ENCODE measurements at places on chromosomes 4 and X. TPM values are rescaled to one million over a fixed set of nuclear protein-coding genes. Genes with fewer than 3 reads are reported as not detected.

GRCh38 chr4:26786916-26787315 is 73.7 kb upstream of the STIM2 start:
- DNase-seq, result no peak
- no peak overlapping the region for H3K27ac ChIP-seq
- no peaks in the 10 kb centered on the region for H3K4me1 ChIP-seq
- no peaks in the 10 kb centered on the region for H3K36me3 ChIP-seq

GRCh38 chr4:40886931-40887763 is 137.4 kb downstream of the NSUN7 start:
- no peak for DNase-seq
- no peak overlapping the region for H3K27ac ChIP-seq
- no peaks in the 10 kb centered on the region for H3K4me1 ChIP-seq
- no peak overlapping the region for H3K4me3 ChIP-seq
- no peaks in the 10 kb centered on the region for H3K27me3 ChIP-seq

DNA sequence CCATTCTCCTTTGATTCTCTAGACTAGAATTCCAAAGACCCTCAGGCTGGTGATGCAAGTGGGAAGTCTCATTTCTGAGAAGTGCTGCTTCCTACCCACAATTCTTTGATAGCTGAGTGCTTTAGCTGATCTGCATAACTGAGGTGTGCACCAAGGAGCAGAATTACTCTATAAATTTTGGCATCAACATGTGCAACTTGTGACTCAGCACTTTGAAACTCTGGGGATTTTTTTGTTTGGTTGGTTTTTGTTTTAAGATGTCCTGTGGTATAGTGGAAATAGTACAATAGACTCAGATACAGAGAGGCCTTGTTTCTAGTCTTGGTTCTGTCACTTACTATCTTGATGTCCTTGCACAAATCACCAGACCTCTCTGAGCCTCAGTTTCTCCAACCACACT is 148.4 kb downstream of the AR start:
- no peaks in the 10 kb centered on the region for H3K4me1 ChIP-seq
- no peaks in the 10 kb centered on the region for H3K36me3 ChIP-seq
- no peaks in the 10 kb centered on the region for H3K27me3 ChIP-seq
- H3K4me3 ChIP-seq, result no peak overlapping the region

GRCh38 chrX:14899607-14900006 is 26.4 kb downstream of the MOSPD2 start:
- no peaks in the 10 kb centered on the region for H3K27me3 ChIP-seq
- no peak overlapping the region for H3K4me3 ChIP-seq
- no peak overlapping the region for H3K27ac ChIP-seq
- no peaks in the 10 kb centered on the region for H3K4me1 ChIP-seq
- no peaks in the 10 kb centered on the region for H3K36me3 ChIP-seq
- peak; percentile 12 for DNase-seq

DNA sequence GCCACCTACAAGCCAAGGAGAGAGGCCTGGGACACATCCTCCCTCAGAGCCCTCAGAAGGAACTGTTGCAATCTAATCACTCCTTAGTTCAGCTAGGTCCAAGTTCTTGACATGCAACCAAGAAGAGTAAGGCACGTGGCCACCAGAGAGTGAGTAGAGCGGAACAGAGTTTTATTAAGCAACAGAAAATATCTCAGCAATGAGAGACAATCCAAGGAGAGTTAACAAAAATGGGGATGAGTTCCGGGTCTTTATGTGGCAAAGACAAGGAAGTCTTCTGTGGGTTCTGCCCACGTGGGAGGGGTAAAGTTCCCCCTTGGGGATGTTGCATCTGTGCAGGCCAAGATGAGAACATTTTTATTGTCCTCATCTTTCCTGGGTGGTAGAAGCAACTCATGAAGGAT is 38.5 kb upstream of the PROM1 start:
- H3K27ac ChIP-seq, result no peak overlapping the region
- H3K27me3 ChIP-seq, result 0 out of 2 replicates have a peak, but pooled peaks cover 2% of the 10 kb centered on the region
- no peaks in the 10 kb centered on the region for H3K4me1 ChIP-seq
- H3K36me3 ChIP-seq, result no peaks in the 10 kb centered on the region
- DNase-seq, result no peak
- no peak overlapping the region for H3K4me3 ChIP-seq

DNA sequence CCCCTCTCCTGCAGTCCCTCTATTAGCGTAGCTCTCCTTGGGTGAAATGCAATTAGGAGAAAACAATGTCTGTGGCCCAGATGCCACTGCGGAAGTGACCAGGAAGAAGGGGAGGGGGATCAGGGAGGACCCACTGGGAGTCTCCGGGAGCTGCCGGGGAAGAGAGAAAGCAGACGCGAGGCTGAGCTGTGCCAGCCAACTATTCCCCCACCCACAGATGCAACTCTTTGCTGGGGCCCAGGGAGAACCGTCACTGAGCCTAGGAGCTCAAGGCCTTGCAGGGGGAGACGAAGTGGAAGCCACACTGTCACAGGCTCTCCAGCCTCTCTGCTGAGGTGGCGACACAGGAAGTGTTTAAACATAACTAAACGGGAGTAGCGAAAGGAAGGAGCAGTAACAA is 149.2 kb downstream of the BCOR start:
- no peak for DNase-seq
- no peaks in the 10 kb centered on the region for H3K36me3 ChIP-seq
- no peak overlapping the region for H3K4me3 ChIP-seq
- H3K27ac ChIP-seq, result no peak overlapping the region
- no peaks in the 10 kb centered on the region for H3K4me1 ChIP-seq

DNA sequence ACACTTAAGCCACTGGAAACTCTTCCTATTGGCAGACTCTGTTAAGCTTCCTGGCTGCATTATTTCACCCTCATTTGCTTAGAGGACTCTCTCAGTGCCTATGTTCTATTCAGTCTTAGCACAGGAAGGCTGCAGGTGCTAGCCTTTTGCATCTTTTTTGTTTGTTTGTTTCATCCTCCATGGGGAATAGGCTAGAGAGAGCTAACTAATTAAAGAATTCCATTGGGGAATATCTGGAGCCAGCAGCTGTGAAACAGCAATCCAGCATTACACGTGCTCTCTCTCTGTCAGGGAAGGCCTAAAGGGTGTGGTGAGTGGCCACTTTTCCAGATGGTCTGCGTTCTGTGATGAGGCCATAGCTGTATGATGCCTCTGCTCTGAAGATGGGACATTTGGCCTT is 633.6 kb downstream of the SPRY1 start:
- H3K27ac ChIP-seq, result no peak overlapping the region
- no peaks in the 10 kb centered on the region for H3K4me1 ChIP-seq
- H3K36me3 ChIP-seq, result no peaks in the 10 kb centered on the region
- no peak for DNase-seq
- H3K4me3 ChIP-seq, result no peak overlapping the region

SLC2A9 gene
- 3.5 TPM for total RNA-seq

DNA sequence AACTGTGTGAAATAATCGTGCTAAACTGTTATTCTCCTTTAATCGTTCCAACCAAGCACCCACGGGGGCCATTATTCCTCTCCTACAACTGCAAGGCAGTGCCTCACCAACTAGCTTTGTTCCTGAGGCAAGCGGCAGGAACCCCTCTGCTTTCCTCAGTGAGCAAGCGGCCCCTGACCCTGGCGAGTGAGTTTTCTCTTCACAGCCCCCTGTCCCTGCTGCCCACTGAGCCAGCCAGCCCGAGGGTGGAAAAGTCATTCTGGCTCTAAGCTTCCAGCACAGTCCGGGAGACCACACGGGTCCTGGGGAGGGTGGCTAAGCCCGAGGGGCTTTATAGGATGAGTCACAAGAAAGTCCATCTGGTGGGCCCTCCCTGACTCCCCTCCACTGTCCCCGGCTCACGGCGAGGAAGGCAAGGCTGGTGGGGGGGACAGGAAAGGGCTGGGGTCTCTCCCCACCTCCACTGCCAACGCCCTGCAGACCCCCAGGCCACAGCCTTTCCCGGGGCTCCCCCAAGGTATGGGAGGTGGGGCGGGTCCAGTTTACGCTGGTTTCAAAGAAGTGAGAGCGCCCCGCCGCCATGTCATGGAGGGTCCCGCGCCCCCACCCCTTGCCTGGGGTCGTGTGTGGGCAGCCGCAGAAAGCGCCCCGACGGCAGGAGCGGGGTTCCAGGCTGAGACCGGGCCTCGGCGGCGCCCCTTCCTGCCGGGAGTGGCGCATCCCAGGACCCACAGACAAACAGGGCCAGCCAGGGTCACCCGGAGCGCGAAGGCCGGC is 45.0 kb downstream of the CPLX1 start:
- H3K4me1 ChIP-seq, result no peaks in the 10 kb centered on the region
- H3K27ac ChIP-seq, result peak overlapping the region; percentile 86
- peak overlapping the region; percentile 94 for H3K4me3 ChIP-seq
- DNase-seq, result no peak
- H3K27me3 ChIP-seq, result no peaks in the 10 kb centered on the region

GRCh38 chr4:77538144-77538543 is 67.5 kb upstream of the CXCL13 start:
- no peaks in the 10 kb centered on the region for H3K27me3 ChIP-seq
- no peak overlapping the region for H3K27ac ChIP-seq
- H3K4me1 ChIP-seq, result no peaks in the 10 kb centered on the region
- H3K36me3 ChIP-seq, result no peaks in the 10 kb centered on the region
- H3K4me3 ChIP-seq, result no peak overlapping the region

DNA sequence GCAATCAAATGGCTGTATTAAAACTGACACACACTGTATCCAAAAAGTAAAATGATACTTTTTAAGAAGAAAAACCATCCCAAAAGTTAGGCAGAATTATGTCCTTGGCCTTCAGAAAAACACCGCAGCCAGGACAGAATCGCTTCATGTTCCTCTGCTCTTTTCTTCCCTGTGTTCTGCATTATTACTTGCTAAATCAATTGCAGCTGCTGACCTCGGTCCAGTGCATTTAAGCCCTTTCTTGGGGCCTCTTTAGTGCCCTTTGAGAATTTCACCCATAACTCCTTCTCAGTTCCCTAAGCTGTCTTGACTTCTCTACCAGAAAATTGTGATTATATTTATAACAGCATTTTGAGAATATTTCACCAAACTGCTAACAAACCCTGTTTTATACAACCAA is 696.9 kb downstream of the PCDH7 start:
- no peaks in the 10 kb centered on the region for H3K4me1 ChIP-seq
- H3K27ac ChIP-seq, result no peak overlapping the region
- no peak overlapping the region for H3K4me3 ChIP-seq
- H3K27me3 ChIP-seq, result no peaks in the 10 kb centered on the region
- no peak for DNase-seq

GRCh38 chrX:9865804-9866472 is 79.7 kb downstream of the SHROOM2 start:
- no peak overlapping the region for H3K27ac ChIP-seq
- no peaks in the 10 kb centered on the region for H3K27me3 ChIP-seq
- no peaks in the 10 kb centered on the region for H3K4me1 ChIP-seq
- no peak overlapping the region for H3K4me3 ChIP-seq
- DNase-seq, result no peak

- no peaks in the 10 kb centered on the region for H3K4me1 ChIP-seq
- no peak overlapping the region for H3K27ac ChIP-seq
- H3K36me3 ChIP-seq, result no peaks in the 10 kb centered on the region
- no peak overlapping the region for H3K4me3 ChIP-seq
- no peaks in the 10 kb centered on the region for H3K27me3 ChIP-seq
- DNase-seq, result no peak
These were observed 393.0 kb upstream of the GNPDA2 start for GRCh38 chr4:45119376-45119775.

GRCh38 chr4:82624819-82625218 is 63.0 kb upstream of the TMEM150C start:
- no peaks in the 10 kb centered on the region for H3K27me3 ChIP-seq
- no peak overlapping the region for H3K27ac ChIP-seq
- no peak overlapping the region for H3K4me3 ChIP-seq
- H3K36me3 ChIP-seq, result no peaks in the 10 kb centered on the region

DNA sequence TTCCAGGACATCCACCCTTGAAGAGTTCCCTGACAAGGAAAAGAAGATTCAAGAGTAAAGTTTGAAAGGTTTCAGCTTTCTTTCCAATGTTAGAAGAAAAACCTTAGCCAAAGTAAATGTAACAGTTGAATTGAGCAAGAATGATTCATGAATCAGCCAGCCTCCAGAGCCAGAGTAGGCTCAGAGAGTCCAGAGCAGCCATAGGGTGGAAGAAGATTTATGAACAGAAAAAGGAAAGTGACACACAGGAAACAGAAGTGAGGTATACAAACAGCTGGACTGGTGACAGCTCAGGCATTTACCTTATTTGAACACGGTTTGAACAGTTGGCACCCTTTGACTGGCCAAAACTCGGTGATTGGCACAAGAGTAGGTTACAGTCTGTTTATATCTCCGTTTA is 63.2 kb downstream of the QDPR start:
- H3K27ac ChIP-seq, result no peak overlapping the region
- no peaks in the 10 kb centered on the region for H3K4me1 ChIP-seq
- no peaks in the 10 kb centered on the region for H3K27me3 ChIP-seq
- H3K36me3 ChIP-seq, result no peaks in the 10 kb centered on the region

DNA sequence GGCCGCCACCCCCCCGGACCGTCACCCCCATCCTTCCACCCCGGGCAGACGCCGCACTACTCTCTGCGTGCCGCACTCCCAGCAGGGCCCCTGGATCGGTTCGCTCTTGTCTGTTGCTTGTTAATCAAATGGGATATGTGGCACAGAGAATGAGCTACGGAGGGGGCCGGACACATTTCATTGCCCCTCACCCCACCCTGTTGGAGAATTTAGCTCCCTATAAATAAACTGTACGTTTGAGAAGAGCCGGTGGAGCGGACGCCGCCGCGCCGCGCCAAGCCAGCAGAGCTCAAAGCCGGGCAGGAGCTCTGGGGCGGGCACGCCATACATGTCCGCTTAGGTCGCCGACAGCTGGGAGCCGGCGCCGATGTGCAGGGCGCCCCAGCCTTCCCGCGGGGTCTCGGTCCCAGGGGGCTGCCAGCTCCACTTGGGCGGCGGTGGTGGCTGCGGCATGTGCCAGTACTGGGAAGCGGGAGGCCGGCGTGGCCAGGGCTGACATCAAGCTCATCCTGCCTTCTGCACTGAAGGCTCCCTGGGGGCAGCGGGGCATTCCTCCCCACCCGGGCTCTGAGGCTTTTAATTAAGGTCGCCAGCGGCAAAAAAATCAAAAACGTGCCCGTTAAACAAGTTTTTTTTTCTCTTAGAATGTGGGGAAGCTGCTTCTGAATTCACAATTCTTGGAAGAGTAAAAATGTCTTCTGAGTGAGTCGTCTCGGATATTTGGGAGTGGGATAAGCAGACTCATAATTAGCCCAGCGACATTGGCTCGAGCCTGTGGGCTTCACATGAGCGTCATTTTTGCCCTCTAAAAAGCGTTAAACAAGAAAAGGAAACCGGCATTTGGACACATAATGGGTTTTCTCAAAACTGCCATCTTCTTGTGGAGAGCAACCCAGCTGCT is 1.1 kb upstream of the PCDH19 start:
- DNase-seq, result no peak
- H3K4me1 ChIP-seq, result no peaks in the 10 kb centered on the region
- peaks cover 10% of the 10 kb centered on the region for H3K27me3 ChIP-seq
- no peak overlapping the region for H3K27ac ChIP-seq
- peak overlapping the region; percentile 29 for H3K4me3 ChIP-seq
- no peaks in the 10 kb centered on the region for H3K36me3 ChIP-seq

- H3K4me1 ChIP-seq, result no peaks in the 10 kb centered on the region
- H3K36me3 ChIP-seq, result no peaks in the 10 kb centered on the region
- no peak overlapping the region for H3K4me3 ChIP-seq
- H3K27me3 ChIP-seq, result no peaks in the 10 kb centered on the region
- DNase-seq, result no peak
These were observed 137.0 kb downstream of the AMMECR1 start for GRCh38 chrX:110180928-110181310.

- no peaks in the 10 kb centered on the region for H3K27me3 ChIP-seq
- no peaks in the 10 kb centered on the region for H3K4me1 ChIP-seq
- no peaks in the 10 kb centered on the region for H3K36me3 ChIP-seq
- DNase-seq, result no peak
These were observed 159.6 kb downstream of the TET2 start for GRCh38 chr4:105306158-105306781.

Data from Panc1 (cell line).